ENCODE measurements at places on chromosomes 6 and 20.
A peak's percentile ranks its signal among the peaks of the same experiment; 100 is the strongest.

DNA sequence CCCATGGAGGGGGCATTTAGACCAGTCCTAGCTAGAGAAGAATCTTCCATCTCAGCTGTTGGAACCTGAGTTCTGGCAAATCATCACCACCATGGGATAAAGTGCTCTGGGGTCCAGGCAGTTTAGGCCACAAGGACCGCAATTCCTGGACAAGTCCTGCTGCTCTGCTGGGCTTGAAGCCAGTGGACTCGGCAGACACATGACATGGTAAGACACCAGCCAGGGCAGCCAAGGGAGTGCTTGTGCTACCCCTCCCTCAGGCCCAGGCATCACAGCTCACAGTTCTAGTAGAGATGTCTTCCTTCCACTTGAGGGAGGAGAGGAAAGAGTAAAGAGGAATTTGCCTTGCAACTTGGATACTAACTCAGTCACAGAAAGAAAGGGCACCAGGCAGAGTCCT is 246.0 kb downstream of the EYA4 start:
- DNase-seq, result no peak

GRCh38 chr6:70413992-70414494 is 735 bp downstream of the FAM135A start:
- peak; percentile 41 for DNase-seq

GRCh38 chr20:40628877-40629276 is 60.2 kb downstream of the MAFB start:
- DNase-seq, result no peak

DNA sequence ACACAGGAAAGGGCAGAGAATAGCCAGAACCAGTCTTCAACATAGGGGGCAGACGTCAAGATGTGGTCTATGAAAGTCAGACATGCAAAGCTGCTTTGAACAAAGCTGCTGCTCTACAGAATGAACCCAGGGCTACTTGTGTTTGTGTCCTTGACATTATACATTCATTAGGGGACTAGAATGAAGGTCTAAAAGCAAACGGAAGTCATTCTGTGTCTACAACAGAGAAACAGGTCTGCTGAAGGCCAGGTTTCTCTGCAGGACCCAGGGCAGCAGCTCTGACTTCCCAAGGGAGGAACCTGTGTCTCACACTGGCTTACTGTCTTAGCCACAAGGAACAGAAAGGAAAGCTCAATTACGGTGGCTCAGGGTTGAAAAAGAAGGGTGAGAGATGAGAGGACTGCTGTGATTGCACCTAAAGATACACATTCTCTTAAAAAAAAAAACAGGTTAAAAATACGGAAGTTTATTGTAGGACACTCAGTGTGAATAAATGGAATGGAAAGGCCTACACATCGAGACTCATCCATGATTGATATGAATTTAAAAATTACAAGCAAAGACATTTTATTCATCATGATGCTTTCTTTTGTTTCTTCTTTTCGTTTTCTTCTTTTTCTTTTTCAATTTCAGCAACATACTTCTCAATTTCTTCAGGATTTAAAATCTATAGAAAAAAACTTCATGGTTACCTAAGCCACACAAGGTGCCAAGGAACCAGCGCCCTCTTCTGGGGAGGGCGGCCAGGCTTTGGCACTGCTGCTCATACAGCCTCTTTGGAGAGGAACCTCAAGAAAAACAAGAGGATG is 6.7 kb downstream of the PSMA7 start:
- peak; percentile 76 for DNase-seq
